ENCODE measurements at places on chromosomes 2 and 18. TPM values are rescaled to one million over a fixed set of nuclear protein-coding genes. Genes with fewer than 3 reads are reported as not detected.
A peak's percentile ranks its signal among the peaks of the same experiment; 100 is the strongest.

DNA sequence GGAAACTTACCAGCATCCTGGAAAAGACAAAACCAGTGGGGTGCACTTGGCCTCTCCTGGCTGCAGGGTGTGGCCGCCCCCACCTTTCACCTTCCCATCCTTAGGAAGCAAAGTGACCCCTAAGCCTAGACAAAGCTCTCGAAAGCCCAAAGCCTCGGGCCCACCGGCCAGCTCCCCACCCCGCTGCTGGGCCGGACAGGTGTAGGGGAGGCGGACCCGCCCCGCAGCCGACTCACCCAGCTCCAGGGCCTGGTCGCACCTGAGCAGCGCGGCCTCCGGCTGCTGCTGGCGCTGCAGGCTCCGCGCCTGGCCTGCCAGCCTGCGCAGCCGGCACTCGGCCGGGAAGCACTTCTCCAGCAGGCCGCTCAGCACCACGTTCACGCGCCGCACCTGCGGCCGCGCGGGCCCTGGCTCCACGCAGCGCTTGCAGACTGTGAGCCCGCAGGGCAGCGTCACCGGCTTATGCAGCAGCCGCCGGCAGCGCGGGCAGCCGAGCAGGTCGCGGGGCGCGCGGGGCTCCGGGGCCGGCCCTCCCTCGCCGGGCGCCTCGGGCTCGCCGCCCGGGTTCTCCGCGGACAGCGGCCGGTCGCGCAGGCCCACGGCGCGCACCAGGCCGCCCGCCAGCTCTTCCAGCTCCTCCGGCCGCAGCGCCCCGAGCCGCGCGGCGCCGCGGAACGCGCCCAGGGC lies 979 bp downstream of the LONRF2 start:
- peak; percentile 69 for ATAC-seq

- no peak for ATAC-seq
Observed at GRCh38 chr2:205714058-205714776, 31.9 kb downstream of the NRP2 start.

DNA sequence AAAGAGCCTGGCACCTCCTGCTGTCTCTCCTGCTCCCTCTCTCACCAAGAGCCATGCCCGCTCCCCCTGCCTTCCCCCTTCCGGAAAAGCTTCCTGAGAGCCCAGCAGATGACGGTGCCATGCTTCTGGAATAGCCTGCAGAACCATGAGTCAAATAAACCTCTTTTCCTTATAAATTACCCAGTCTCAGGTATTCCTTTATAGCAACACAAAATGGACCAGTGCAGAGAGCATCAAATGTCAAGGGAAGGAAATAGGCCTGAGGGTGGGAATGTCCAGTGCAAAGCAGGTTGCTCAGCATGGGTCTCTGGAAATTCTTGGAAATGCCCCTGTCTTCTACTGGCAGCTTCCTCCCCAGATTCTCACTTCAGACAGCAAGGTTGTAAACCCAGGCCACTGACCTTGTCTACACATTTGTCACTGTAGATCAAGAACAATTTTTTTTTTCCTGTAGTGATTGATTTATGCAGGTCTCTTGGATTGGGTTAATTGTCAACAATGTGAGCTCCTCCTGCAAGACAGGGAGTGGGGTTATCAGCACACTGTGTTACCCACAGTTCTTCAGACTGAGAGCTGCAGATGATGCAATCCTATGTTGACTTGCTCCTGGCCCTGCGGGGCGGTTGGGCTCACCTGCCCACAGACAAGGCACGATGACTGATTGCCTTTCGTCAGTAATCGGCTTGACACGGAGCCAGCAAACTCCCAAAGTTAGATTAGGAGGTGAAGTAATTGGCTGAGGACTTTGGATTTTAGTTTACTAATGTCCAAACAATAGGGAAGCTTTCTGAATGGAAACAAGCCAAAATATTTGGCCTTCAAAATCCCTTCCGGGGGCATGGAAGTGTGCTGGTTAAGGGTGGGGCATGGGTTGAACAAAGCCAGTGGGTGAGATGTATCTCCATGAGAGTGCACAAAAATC lies 5.4 kb upstream of the BOD1L2 start:
- peak; percentile 70 for ATAC-seq

- ATAC-seq: no peak
Observed at GRCh38 chr18:555705-556457, 24.3 kb upstream of the CETN1 start.

DNA sequence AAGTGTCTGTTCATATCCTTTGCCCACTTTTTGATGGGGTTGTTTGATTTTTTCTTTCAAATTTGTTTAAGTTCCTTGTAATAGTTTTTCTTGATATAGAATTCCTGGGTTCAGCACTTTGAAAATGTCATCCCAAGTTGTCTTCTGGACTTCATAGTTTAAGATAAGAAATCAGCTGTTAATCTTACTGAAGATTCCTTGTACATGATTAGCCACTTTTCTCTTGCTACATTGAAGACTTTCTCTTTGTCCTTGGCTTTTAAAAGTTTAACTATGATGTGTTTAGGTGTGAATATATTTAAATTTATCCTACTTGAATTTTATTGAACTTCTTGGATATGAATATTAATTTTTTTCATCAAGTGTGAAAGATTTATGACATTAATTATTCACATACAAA lies 387.2 kb upstream of the CWC22 start:
- ATAC-seq: no peak

DNA sequence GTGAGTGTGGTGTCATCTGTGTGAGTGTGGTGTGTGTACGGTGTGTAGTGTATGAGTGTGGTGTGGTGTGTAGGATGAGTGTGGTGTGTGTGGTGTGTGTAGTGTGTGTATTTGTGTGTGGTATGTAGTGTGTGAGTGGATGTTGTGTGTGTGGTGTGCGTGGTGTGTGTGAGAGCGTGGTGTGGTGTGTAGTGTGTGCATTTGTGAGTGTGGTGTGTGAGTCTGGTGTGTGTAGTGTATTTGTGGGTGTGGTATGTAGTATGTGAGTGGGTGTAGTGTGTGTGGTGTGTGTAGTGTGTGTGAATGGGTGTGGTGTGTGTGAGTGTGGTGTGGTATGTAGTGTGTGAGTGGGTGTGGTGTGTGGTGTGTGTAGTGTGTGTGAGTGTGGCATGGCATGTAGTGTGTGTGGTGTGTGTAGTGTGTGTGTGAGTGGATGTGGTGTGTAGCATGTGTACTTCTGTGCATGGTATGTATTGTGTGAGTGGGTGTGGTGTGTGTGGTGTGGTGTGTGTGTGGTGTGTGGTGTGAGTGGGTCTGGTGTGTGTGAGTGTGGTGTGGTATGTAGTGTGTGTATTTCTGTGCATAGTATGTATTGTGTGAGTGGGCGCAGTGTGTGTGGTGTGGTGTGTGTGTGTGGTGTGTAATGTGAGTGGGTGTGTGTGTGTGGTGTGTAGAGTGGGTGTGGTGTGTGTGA lies 227.8 kb downstream of the BCL2 start:
- ATAC-seq: no peak

- ATAC-seq: no peak
Observed at GRCh38 chr2:172220121-172220520, 117.4 kb upstream of the DLX2 start.

DNA sequence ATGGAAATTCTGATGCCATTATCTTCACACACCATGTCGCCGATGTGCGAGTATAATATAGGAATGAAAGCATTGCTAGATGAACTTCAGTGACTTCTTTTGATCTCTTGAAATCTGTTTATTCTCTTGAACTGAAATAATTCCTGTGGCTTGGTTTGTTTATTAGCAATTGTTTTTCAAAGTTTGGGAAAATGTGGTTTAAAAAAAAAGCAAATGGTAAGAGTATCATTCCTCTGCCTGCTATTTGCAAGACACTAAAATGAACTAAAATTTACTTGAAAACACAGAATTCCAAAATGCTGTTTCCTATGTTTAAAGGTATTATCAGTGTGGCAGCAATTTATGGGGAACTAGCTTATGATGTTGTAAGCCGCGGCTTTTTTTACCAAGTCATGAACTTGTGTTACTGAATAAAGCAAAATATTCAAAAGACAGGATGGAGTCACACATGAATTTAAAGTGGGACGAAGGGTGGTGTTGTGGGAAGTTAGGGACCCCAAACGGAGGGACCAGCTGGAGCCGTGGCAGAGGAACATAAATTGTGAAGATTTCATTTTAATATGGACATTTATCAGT lies 96.4 kb downstream of the COLEC12 start:
- ATAC-seq: no peak

- no peak for ATAC-seq
Observed at GRCh38 chr2:11234309-11234708, 79.0 kb downstream of the SLC66A3 start.

DNA sequence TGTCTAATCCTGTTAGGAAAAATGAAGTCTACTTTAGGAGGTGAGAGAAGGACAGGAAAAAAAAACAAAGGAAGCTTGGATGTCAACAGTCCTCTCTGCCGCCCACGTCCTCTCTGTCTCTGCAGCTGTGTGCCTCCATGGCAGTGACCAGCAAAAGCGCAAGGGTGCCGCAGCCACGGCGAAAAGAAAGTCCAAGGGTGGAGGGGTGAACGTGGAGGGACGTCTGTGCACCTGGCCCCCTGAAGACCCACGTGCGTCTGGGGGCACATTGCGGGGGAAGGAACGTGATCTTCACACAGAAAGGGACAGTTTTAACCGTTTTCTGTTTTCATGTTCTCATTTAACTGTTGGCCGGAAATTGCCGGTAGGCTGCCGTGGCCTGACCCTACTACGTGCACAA lies 152.7 kb downstream of the MBP start:
- ATAC-seq: no peak

- ATAC-seq: no peak
Observed at GRCh38 chr2:102186791-102187495, at the start of gene IL1RL2. Gene IL1RL2, plus strand, starts transcription at chr2:102187023. Its CDS starts 845 bp downstream, at chr2:102187868.

GRCh38 chr2:198359308-198359707 lies 554.9 kb downstream of the PLCL1 start:
- peak; percentile 93 for ATAC-seq

GRCh38 chr18:10252952-10253705 lies 201.3 kb upstream of the APCDD1 start:
- ATAC-seq: no peak

- no peak for ATAC-seq
Observed at GRCh38 chr18:74493689-74494088, 2.5 kb upstream of the CNDP2 start.

DNA sequence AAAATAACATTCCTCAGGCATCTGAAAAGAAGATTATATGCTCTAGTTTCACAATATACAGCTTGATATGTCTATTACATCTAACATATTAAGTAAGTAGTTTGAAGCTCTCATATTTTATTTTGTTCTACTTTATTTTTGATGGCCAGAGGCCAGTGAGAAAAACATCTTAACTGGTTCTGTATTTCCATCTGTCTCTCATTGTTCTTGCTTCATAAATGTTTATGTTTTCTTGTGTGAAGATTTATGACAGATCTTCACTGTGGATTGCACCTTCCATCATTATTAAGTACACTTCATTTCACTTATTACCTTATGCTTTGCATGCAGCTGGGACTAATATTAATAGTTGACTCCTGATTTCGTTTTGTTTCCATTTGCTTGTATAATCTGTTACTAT lies 511.2 kb downstream of the TSN start:
- ATAC-seq: no peak

DNA sequence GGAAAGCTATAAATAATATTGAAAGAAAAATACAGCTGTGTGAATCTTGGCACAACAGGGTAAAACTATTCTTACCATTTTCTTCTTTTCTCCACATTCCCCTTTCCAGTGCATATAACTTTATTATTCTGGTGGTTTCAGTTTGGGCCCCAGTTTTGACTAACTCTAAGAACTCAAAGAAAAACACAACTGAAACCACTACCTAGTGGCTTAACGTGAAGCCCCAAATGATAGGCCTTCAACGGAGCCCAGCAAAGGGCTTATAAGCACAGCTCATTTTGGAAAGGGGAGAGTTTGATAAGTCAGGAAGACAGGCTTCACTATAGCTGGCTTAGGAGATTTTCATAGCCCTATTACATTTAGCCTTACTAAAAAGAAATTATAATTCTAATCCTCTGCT lies 62.4 kb downstream of the PPP1R1C start:
- no peak for ATAC-seq

GRCh38 chr2:153420394-153420793 lies 58.2 kb downstream of the RPRM start:
- ATAC-seq: no peak

GRCh38 chr2:52794581-52794980 lies 973.0 kb upstream of the CHAC2 start:
- ATAC-seq: no peak

- ATAC-seq: peak; percentile 61
Observed at GRCh38 chr2:232592772-232593395, 40.5 kb upstream of the EFHD1 start.

GRCh38 chr2:241110607-241111439 lies 8.7 kb upstream of the MTERF4 start:
- ATAC-seq: no peak

DNA sequence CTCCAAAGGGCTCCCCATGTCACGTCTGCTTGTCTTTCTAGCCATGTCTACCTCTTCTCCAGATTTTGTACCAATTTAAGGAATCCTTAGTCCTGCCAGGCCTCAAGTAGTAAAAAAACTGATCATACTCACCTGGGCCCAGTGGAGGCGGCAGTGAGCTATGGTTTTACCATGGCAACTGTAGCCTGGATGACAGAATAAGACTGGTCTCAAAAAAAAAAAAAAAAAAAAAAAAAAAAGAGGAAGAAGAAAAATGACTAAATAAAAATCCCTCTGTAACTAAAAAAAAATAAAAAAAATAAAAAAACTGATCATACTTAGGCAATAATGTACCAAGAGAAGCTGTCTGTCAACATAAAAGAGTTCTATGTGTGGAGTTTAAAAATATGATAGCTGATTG lies 221.6 kb downstream of the NR4A2 start:
- ATAC-seq: no peak

GRCh38 chr2:125424266-125424785 lies 1231.6 kb upstream of the GYPC start:
- peak; percentile 44 for ATAC-seq

GRCh38 chr2:97712693-97713295 lies 582 bp upstream of the ZAP70 start:
- ATAC-seq: no peak

DNA sequence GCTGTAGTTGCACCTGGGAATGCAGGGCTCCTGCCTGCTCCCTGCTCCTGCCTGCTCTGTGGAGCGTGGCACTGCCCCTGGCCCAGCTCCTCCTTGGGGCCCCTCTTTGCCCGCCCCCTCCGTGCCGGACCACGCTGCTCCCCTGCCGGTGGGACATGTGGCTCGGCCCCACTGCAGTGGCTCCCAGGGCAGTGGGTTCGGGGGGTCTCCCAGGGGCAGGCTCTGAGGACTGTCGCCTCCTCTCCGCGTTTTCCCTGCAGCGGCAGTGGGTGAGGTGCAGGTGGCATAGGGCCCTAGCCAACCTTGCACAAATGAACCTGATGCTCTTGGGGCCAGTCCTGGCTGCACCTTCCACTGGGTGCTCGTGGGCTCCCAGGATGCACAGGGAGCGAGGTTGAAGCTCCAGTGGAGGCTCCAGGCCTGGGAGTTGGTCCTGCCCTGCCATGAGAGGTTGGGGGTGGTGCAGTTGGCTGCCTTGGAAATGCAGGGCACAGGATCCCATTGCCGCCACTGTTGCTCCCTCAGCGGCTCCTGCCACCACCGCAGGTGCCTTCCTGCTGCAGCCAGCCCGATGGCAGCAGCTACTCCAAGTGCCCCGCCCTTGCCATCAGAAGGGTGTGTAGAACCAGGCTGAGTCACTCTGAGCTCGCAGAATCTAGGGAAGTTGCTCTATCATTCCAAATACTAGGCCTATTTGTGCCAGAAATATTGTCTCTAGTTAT lies 313.1 kb upstream of the SYT4 start:
- ATAC-seq: no peak

The TXNDC2 gene
- total RNA-seq: 0.36 TPM

The POMC gene
- total RNA-seq: not detected

The CNGA3 gene
- total RNA-seq: 4.9 TPM

The CLEC4F gene
- 0.46 TPM for total RNA-seq

The LTBP1 gene
- total RNA-seq: 2.8 TPM

The HAT1 gene
- 22.8 TPM for total RNA-seq

The HS6ST1 gene
- total RNA-seq: 109 TPM

The ZBTB7C gene
- 1.8 TPM for total RNA-seq

The ST6GAL2 gene
- total RNA-seq: 11.6 TPM

The GPR35 gene
- 0.62 TPM for total RNA-seq

The SMARCAL1 gene
- 14.6 TPM for total RNA-seq

The FAM110C gene
- 2.4 TPM for total RNA-seq

Measured in motor neuron (in vitro differentiated cells).